Activated T-helper 1 cell treated with anti-CD3 and anti-CD28 coated beads, Interleukin-12 subunit alpha, Interleukin-12 subunit beta, Interleukin-2, Interleukin-4 antibody, amounts not matched to agents 30 ng/mL and 10 ng/mL and 1 ng/mL, durations not matched to agents 14 hours and 24 hours and 36 hours (primary cell): ENCODE measurements at places on chromosomes 3 and 15. TPM values are rescaled to one million over a fixed set of nuclear protein-coding genes. Genes with fewer than 3 reads are reported as not detected.

- H3K4me1 ChIP-seq, result no peaks in the 10 kb centered on the region
- H3K27ac ChIP-seq, result no peak overlapping the region
- DNase-seq, result no peak
- no peaks in the 10 kb centered on the region for H3K27me3 ChIP-seq
- H3K4me3 ChIP-seq, result no peak overlapping the region
Observed at GRCh38 chr15:92610101-92610520, 45.5 kb downstream of the FAM174B start.

DNA sequence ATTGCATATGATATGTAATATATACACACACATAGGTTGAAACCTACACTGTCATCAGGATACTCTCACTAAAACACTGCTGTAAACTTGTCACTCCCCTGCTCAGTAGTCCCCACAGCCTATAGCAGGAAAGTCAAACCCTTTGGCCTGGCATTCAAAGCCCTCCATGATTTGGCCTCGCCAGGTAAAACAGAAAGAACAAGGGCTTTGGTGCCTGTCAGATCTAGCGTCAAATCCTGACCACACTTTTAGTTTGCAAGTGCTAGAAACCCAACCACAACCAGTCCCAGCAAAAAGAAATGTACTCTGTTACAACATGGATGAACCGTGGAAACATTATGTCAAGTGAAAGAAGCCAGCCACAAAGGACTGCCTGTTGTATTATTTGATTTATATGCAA is 11.4 kb downstream of the CRABP1 start:
- no peaks in the 10 kb centered on the region for H3K36me3 ChIP-seq
- no peaks in the 10 kb centered on the region for H3K4me1 ChIP-seq
- H3K4me3 ChIP-seq, result no peak overlapping the region
- no peak overlapping the region for H3K27ac ChIP-seq
- peaks cover 4% of the 10 kb centered on the region for H3K27me3 ChIP-seq
- no peak for DNase-seq

The PIERCE2 gene
- not detected in 2 replicates for total RNA-seq

The IGSF10 gene
- not detected in 2 replicates for total RNA-seq
